GM03348 (cell line): ENCODE measurements at places on chromosomes 1 and 21.

GRCh38 chr1:109677459-109677858, 9.6 kb downstream of the GSTM2 start:
- DNase-seq = no peak

GRCh38 chr1:2821966-2822620, 20.6 kb upstream of the TTC34 start:
- peak; percentile 52 for DNase-seq

DNA sequence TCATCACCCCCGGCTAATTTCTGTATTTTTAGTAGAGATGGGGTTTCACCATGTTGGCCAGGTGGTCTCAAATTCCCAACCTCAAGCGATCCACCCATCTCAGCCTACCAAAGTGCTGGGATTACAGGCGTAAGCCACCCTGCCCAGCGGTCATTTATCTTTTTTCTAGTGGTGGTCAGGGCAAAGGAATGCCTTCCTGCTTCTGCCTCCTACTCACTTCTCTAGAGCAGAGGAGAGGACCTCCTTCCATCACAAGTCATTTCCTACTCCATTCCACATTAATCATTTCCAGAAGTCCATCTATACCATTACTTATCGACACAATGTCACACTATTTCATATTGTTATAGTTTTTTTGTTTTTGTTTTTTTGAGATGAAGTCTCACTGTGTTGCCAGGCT, 13.3 kb downstream of the FBXO42 start:
- no peak for DNase-seq

GRCh38 chr1:114032271-114033215, 53.3 kb downstream of the OLFML3 start:
- DNase-seq = peak; percentile 83

GRCh38 chr1:69649383-69649990, 81.8 kb downstream of the LRRC7 start:
- DNase-seq = no peak

DNA sequence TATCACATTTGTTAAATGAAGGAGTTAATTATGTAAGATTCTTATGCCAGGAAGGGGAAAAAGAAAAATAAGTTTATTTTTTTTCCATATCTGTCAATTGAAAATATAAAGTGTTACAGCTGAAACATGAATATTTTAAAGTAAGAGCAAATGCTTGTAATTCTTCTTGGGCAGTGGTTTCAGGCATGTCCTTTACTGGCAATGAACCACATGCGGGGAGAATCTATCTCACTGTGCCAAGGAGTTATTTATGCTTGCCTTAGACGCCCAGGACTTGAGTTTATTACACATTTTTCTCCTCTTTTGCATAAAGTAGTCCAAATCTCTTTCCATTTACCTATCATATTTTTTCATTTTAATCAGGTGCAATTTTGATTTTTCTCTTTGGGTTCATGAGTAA, 207.8 kb upstream of the NRIP1 start:
- peak; percentile 23 for DNase-seq

DNA sequence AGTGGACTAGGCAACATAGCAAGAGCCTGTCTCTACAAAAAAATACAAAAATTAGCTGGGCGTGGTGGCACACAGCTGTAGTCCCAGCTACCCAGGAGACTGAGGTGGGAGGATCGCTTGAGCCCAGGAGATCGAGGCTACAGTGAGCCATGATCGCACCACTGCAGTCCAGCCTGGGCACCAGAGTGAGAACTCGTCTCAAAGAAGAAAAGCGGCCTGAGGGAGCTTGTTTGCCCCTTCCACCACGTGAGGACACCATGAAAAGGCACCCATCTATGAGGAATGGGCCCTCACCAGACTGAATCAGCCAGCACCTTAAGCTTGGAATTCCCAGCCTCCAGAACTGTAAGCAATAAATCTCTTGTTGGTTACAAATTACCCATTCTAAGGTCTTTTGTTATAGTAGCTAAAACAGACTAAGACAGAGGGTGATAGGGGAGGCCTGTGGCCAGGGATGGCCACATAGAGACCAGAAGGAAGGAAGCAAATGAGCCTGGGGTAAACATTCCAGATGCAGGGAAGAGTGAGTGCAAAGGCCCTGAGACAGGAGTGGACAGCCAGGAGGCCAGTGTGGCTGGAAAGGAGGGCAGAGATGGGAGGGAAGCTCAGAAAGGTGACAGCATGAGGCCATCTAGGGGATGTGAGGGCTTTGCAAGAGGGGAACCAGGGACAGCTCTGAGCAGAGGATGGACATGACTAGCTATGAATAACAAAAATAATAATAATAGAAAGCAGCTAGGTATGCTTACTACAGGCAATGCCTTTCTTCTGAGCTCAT, 120.1 kb downstream of the MATN1 start:
- no peak for DNase-seq
